Adipocyte (in vitro differentiated cells): ENCODE measurements at places on chromosomes 4 and X.

DNA sequence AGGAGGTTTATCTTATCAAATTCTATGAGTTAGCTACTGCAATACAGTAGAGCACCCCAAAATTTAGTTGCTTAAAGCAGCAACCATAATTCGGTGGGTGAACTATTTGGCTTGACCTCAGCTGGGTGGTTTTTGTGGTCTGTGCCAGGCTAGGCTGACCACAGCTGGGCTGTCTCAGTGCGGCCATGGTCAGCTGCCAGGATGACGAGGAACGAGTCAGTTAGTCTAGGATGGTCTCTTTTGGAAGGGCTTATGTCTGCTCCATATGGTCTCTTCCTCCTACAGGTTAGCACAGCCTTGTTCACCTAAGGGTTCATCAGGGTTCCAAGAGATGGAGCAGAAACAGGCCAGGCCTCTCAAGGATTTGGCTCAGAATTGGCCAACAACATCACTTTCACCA, 210.4 kb downstream of the PALLD start:
- DNase-seq: peak; percentile 24

DNA sequence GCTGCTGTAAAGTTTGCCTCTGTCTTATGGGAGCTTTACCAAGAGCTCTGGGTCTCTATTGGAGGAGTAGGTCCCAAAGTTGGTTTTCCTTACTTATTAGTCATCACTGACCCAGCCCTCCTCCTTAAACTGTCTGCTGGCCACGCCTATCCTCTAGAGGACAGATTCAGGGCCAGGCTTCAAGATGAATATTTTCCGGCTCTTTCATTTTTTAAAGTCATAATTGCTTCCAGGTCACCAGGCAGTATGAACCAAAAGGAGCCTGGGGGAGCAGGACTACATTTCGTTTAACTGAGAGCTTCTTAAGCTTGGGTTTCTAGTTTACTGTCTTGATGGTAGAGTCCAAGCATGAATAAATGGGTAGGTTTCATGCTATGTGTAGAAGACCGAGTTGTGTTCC, 13.7 kb downstream of the BCORL1 start:
- peak; percentile 77 for DNase-seq

DNA sequence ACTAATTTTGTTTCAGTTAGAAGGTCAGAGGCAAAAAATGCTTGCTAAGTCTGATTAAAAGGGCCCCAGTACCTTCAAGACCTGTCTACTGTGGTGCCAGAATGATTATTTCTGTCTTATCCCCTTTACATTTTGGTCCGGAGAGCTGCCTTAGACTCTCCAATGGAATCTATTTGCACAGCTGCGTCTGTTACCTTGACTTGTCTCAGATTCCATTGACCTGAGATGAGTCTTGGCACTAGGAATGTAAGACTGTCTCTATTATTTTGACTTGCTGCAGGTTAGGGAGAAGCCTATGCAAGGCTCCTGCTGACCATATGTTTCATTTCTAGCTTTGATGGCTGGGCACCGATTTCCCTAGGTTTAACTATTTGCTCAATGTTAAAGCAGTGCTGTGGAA, 457.6 kb downstream of the KCTD8 start:
- no peak for DNase-seq

DNA sequence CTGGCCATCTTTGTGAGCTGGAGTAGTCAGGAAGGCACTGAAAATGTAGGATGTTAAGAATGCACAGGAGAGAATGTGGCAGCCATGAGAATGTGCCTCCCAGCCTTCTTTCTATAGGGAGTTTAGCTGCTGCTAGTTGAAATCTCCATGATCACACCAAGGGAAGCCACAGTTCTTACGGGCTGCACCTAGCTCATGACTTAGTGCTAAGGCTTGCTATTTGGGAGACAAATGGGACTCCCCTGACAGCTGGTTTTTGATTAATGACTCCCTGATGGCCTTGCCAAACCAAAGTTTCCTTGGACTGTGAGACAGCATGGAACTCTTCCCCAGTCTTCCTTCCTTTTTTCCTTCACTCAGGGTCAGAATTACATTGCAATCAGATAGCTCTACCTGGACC, 9.2 kb downstream of the CTSO start:
- no peak for DNase-seq

DNA sequence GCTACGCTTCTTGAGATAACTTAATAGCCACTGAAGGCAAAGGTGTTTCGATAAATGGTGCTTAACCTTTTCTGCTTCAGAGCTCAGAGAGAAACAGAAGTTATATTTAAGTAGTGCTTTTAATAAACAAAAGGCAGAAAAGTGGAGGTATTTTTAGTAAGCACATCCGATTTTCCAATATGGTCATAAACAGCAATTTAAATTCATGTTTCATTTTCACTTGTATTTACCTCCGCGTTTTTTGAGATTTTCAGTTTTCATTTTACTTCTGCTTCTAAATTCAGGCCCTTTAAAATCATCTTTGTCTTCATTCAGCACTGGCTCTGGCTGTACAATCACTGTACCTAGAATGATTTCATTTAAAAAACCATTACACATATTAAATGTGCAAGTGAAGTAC, 92.4 kb downstream of the ATRX start:
- no peak for DNase-seq

DNA sequence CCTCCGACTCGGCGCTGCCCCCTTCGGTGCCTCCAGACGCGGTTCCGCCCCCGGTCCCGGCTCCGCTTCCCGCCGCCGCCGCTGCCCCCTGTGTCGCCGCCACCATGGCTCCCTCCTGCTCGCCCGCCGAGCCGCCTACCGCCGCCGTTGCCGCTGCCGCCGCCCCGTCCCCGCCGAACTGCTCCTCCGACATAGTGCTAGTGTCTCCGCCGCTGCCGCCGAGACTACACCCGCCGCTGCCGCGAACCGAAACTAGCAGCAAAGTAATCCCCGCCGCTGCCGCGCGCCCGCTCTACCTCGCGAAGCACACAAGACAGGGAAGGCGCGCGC, 340 bp downstream of the HNRNPD start:
- DNase-seq: no peak

DNA sequence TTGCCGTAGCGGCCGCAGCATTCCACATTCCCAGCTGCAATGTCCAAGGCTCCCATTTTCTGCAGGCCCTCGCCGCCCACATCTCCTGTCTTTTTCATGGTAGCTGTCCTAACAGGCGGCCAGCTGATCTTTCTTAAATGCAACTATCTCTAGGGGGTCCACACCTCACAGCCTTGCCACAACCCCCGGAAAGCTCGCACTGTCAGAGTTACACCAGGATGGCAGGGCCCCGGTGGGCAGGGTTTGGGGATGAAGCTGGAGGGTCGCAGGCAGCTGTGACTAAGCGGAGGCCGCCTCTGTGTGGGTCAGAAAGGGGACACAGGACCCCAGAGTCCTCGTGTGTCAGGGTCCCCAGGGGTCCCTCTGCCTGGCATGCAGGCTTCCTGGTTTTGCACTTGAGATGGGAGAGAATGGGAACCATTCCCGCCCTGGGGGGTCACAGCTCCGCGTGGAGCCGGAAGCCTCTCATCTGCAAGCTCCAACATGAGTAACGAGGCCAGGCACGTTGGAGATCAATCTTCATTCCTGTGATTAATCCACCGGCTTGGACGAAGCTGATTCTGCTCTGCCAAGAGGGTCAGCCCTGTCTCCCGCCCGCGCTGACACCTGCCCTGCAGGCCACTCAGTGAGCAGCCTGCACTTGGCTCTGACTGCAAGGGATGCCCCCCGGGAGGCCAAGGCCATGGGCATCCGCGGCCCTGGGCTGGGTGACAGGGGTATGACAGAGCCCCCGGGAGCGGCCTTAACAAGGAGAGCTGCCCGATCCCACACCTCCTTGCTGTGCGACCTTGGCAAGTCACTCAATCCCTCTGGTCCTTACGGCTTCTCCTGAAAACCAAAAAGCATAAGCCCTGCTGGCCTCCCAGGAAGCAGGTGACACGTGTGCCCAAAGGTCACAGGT, 97.9 kb downstream of the ADRA2C start:
- DNase-seq: no peak

DNA sequence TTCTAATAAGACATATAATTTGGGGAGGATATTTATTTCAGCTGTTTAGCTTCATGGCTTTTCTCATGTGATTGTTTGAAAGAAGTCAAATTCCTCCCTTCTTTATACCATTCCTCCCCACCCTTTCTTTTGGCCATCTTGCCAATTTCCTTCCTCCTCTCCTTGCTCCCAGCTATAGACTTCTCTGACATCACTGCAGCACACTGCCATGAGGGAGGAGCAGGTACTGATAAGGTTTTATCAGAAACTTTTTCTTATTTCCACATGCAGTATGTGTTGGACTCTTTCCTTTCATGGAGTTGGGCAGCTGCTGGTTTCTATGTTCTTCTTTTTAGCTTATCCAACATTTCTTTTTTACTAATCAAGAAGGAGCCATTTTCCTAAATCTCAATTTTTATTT, 481.7 kb upstream of the NR3C2 start:
- no peak for DNase-seq

- DNase-seq: peak; percentile 4
Measured at GRCh38 chr4:165439981-165440380, 61.2 kb downstream of the CPE start.

- no peak for DNase-seq
Measured at GRCh38 chrX:38260231-38260630, 39.6 kb upstream of the SRPX start.

- DNase-seq: peak; percentile 72
Measured at GRCh38 chr4:99723612-99724011, 66.0 kb upstream of the C4orf54 start.

DNA sequence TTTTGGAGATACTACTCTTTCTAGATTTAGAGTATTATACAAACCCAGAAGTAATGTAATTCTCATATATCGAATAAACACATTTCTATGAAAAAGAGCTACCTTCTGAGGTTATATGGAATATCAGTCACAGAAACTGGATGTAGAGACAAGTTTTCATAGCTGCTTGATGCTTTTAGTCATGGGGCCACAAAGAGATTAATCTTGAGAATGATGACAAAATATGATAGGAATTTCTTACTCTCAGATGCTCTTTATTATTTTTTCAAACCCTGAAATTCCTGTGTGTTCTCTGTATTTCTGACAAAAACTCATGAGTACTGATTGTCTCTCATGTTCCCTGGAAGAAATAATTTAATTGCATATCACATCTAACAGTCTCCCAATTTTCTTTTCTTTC, 662.5 kb downstream of the RAPGEF2 start:
- peak; percentile 14 for DNase-seq

DNA sequence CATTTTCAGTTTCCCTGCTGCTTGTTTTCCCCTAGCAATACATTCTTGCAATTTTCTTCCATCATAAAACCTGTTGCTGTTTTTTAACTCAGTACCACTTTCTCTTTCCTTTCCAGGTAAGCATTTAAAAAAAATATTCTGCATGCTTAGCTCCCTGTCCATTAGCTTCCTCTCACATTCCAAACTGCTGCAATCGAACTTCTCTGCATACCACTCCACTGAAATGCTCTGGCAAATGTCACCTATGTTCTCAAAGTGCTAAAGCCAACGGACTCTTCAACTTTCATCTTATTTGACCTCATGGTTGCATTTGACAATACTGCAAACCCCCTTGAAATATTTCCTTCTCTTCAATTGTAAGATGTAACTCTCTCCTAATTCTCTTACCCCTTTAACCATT, 192.7 kb downstream of the ANAPC10 start:
- DNase-seq: no peak

- DNase-seq: no peak
Measured at GRCh38 chrX:111503485-111503993, 7.9 kb upstream of the SERTM2 start.

DNA sequence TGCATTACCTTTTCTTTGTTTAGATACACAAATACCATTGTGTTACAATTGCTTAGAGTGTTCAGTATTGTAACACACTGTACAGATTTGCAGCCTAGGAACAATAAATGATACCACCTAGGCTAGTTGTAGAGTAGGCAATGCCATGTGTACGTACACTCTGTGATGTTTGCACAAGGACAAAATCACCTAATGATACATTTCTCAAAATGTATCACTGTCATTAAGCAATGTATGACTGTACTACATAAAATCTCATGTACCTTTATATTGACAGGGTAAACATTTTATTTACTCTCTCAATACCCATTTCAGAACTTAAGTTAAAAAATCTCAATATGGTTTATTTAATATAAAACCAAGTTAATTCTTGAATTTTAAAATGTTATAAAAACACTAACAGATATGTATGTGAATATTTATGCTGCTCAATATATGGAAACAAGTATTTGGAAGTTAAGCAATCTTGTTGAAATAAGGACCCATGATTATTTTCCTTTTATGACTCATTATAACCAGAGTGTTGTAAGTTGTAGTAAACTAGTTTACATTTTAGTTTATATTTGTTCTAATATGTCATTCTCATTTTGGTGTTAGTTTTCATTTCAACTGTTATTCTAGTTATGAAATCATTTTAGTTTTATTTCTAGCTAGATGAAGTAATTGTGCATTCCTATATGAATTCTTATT, 409.2 kb downstream of the TLL1 start:
- peak; percentile 54 for DNase-seq

- DNase-seq: no peak
Measured at GRCh38 chrX:137072396-137072795, 38.6 kb upstream of the GPR101 start.

GRCh38 chrX:119942831-119943184, 743 bp downstream of the NKAP start:
- peak; percentile 42 for DNase-seq

DNA sequence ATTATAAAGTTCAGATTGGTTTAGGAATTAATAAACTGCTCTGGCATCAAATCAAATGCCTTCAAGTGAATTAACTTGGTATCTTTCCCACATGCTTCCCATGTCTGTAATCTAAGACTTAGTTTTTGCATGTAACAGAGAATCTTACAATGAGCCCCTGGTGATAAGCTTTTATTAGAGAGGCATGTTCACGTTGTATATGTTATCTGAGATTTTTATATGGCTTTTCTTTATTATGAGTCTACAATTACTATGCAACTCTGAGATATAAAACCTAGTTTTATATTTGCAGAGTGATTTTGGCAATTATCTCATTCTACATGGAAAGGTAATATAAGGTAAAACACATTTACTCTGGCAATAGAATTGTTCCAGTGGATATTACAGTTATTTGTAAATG, 1578.4 kb upstream of the IGFBP7 start:
- DNase-seq: no peak
